RPMI7951 (cell line): ENCODE measurements at places on chromosomes 2 and 18.
A peak's percentile ranks its signal among the peaks of the same experiment; 100 is the strongest.

DNA sequence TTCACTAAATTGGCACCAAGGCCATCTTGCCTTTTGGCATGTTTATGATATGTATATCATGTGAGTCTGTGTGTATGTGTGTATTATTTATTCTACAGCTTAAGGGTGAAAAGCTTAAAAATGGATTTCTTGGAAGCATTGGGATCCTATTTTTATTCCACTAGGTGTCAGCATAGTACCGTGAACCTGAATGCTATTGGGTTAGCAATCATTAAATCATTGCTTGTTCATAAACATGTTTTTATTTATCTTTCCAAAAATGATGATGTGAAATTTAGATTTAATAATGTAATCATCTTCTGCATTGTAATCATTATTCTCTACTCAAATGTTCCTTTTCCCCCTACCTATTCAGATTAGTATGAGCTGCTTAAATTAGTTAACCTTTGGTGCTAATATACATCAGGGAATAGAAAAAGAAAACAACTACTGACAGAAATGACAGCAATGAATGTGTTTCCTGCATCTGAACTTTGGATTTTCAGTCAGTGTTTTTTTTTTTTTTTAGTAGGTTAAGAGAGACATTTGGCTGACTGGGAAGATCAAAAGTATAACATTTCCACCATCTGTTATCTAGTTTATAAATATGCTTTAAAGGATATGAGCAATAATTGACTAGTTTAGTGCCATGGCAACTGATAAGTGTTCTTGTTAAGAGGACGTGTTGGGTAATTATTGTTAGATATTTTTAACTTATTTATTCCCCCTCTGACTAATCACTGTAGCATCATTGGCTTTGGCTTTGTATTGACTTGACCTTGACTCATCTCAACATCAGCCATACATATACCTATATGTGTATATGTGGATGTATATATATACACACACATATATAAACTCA lies 14.1 kb upstream of the ZSWIM2 start:
- DNase-seq: peak; percentile 28

DNA sequence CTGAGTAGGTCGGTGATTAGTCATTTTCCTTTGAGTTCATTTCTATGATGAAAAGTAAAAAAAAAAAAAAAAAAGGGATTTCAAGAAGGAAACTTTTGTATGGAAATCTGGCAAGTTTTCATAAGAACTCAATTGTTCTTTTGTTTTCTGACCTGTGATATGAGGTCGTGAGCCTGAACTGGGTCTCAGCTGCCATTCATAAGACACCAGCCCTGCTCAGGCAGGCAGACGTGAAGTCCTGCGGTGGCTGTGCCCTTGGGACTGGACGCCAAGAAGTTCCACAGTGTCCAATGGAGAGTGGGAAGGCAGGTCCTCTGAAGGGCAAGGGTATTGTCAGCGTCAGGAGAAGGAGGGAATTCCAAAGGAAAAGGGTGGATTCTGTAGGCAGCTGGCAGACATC lies 183.9 kb downstream of the NCK2 start:
- no peak for DNase-seq

- DNase-seq: no peak
Observed at GRCh38 chr2:59713577-59713976, 839.9 kb downstream of the BCL11A start.

DNA sequence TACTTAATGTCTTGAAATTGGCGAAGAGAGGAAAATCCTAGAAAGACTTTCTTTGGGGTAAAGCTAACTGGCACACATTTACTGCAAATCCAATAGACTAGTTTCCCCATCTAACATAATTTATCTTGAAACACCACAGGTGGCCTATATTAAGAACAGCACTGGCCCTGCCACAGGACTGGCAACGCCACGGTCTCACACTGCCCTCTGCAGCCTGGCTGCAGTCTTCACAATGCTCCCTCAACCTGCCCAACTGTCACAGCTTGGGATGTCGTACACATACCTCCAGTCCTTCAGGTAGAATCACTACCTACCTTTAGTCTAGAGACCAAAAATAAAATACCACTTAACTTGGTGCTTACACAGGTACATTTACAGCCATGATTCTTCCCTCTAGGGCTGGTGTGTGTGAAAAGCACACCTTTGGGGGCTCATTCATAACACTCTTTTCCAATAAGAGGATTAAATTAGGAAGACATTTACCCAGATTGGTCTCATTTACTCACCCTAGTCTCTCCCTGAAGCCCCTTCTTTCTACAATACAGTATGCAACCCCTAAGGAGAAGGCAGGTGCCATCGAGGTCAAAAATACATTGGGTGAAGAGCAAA lies 222.2 kb downstream of the C1D start:
- peak; percentile 69 for DNase-seq

DNA sequence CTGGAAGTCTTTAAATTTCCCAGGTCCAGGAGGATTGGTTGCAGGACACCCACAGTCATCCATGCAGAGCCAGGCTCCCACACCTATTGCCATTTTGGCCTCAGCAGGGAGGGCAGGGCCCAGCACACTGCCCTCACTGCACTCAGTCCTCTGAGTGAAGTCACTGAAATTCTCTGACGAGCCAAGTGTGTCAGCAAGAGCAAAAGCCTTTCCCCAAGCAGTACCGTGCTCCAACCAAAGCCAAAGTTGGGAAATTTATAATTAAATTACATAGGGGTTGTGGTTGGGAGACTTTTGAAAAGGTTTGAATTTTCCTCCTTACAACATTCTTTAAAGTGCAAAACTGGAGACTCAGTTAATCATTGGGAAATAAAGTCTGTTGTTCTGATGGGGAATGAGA lies 98.5 kb upstream of the CD226 start:
- DNase-seq: no peak

DNA sequence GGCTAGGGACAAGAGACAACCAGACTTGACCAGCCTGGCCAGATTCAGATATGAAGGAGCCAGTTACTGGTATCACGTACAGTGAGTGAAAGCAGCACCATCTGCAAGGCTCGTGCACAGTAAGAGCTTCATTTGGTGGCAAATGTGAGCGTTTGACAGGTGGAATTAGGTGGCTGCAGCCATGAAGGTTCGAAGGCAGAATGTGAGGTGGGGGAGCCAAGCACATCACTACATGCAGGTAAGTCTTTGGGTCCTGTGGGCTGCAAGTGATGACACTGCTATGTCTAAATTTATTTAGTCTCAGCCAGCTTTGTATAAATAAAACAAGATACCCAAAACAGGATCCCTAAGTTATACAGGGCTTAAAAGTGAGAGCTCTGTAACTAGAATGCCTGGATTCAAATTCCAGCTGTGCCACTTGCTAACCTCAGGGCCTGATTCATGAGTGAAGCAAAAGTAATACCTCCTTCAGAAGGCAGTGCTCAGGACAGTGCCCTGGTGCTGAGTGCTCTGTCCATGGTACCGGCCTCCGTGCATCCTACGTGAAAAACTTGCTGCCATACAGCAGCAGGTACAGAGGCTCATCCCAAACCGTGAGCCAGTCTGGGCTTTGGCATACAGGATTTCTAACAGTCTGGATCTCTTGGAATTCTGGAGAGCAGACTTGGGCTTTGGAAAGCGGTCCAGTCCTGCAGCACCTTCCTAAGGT lies 18.6 kb downstream of the DDX18 start:
- peak; percentile 31 for DNase-seq

- peak; percentile 84 for DNase-seq
Observed at GRCh38 chr2:205685314-205686055, 3.2 kb downstream of the NRP2 start.

DNA sequence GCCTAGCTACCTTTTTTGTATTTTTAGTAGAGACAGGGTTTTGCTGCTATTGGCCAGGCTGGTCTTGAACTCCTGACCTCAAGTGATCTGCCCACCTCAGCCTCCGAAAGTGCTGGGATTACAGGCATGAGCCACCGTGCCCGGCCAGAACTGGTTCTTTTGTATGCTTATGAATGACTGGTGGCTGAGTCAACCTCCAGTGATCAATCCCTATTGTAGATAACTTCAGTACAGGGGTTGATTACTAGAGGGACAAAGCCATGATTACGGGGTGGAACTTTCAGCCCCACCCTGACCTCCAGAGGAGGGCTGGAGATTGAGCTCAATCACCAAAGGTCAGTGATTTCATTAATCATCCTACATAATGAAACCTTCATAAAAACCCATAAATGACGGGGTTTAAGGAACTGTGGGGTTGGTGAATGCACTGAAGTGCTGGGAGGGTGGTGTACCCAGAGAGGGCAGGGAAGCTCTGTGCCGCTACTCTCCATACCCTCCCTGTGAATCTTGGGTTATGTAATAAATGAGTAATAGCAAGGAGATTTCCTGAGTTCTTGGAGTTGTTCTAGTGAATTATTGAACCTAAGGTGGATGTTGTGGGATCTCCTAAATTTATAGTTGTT lies 281.8 kb upstream of the CXCR4 start:
- no peak for DNase-seq

DNA sequence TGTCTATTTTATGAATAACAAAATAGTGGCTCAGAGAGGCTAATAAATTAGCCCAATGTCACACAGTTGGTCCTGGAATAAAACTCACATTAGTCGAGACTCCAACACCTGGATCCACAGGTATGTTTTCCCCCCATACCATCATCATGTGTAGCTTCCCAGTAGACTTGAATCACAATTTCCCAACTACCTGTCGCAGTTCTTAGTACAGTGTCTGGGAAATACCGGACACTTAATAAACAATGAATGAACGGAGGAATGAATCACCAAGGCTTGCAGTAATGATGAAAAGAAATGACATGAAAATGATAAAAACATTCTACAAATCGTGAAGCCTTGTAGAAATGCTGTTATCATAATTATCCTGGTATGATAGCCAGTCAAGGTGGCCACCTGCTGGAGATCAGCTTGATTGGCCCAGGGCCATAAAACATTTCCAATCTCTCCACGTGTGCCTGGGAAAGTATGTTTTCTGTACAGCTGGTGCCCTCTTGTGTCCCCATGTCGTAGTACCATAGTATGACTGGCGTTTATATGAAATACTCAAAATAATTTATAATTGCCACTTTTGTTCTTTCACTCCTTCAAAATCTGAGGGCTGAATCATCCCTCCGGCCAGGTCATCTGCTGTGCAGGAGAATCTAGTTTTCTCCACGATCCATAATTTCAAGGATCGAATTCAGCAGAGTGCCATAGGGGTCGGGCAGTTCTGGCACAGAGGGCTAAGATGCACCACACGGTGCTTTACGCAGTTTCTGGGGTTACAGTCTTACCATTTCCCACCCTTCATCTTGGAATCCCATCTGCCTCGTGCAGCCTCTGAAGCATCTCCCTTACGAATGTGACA lies 95.4 kb downstream of the LAMA1 start:
- DNase-seq: peak; percentile 49

DNA sequence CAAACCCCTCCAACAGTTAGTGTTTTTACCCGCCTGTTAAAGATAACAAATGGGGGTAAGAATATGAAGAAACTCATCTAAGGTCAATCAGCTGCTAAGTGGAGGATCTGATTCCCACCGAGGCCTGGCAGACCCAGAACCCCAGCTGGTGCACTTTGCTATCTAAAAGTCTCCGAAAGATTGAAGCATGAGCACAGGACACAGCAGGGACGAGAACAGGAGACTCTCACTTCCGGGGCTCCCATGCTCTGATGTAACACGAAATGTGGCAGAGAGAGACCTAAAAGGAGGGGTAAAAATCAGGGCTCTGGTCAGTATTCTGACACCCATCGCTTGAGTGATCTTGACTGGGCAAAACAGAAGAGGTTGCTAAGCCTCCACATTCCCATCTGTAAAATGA lies 119.7 kb downstream of the PDCL3 start:
- DNase-seq: no peak

GRCh38 chr2:129707800-129708199 lies 271.7 kb upstream of the RAB6C start:
- no peak for DNase-seq

GRCh38 chr18:23949863-23950262 lies 64.7 kb upstream of the TTC39C start:
- DNase-seq: no peak
